ENCODE measurements at places on chromosomes 13 and 19. TPM values are rescaled to one million over a fixed set of nuclear protein-coding genes. Genes with fewer than 3 reads are reported as not detected.

Gene DAND5
- not detected for total RNA-seq

Gene PINLYP
- 8.0 TPM for total RNA-seq

Gene SLAIN1
- 10.1 TPM for total RNA-seq

Gene TMPRSS9
- total RNA-seq, result not detected

Gene ZNF285
- total RNA-seq, result 7.7 TPM

Gene ZNF726
- 1.2 TPM for total RNA-seq

Gene LACC1
- 6.4 TPM for total RNA-seq

Gene SIGLEC9
- 5.3 TPM for total RNA-seq

Gene CRB3
- total RNA-seq, result not detected

Gene TTYH1
- 72.2 TPM for total RNA-seq

Gene ZIM2
- 0.76 TPM for total RNA-seq

GRCh38 chr19:39514840-39515550 is at the start of gene SELENOV:
Gene SELENOV (plus strand): TSS chr19:39515139. CDS start chr19:39515213, 74 bp downstream.
- no peak for DNase-seq

DNA sequence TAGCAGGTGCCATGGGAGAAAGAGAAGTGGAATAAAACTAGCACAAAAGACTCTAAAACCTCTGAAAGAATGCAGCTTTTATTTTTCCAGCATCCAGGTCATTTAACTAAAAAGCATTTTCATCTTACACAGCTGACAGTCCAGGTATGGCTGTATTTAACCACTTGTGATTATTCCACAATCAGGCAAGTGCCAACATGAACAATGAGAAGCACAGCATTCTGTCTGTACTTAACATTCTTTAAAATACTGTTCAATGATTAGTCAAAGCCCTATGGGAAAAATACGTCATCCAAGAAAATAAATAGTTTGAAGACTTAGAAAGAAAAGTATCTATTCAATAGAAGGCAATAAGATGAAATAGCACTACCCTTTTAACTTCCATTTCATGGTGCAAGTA is 246.9 kb downstream of the LIG4 start:
- no peak for DNase-seq

DNA sequence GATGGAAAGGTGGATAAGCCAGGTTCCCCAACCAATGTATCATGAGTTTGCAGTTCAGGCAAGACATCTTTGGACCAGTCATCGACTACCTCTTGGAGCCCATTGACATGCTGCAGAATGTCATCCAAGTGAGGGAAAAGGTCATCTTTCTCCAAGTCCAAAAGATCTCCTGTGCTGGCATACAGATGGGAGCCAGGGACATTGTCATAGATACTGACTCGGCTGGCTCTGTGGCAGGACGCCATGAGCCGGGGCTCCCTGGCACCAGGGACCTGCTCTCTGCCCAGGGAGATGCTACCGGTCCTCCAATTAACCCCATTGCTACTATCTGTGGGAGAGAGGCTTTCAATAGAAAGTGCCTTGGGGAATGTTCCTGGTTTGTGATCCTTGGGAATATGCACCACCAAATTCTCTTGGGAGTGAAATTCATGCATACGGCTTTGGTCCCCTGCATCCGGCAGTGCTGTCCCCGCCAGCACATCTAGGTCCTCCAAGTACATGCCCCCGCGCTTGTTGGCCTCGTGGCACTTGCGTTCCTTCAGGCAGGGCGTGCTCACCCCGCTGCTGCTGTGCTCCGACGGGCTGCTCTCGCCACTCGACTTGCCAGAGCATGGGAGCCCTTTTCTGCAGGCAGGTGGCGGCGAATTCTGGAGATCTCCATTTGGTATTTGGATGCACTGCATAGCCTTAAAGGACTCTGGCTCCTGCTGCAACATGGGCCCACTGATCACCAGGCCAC is 113.0 kb downstream of the KL start:
- no peak for DNase-seq

GRCh38 chr19:11138601-11139300 is 16.8 kb downstream of the SPC24 start:
- DNase-seq, result peak; percentile 84

- no peak for DNase-seq
Measured at GRCh38 chr13:71663431-71663830, 203.6 kb downstream of the DACH1 start.

DNA sequence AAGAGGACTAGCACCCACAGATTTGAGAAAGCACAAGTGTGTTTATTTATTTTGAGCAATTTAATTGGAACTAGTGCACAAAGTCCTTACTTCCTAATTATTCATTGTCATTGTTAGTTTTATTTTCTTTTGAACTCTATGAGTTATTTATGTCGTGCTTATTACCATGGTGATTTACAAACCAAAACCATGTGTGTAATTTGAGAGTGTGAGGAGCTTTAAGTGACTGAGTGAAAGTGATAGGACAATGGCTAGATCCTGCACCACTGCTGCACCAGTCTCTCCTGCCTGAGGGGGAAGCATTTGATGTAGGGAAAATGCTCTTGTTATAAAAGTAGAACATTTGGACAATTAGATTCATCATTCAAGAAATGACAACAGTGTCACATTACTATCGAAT is 172.3 kb upstream of the KLF12 start:
- DNase-seq, result no peak

- DNase-seq, result no peak
Measured at GRCh38 chr19:52991484-52991883, 22.2 kb upstream of the ERVV-1 start.

- DNase-seq, result no peak
Measured at GRCh38 chr13:40366119-40366518, 300.3 kb downstream of the FOXO1 start.

GRCh38 chr13:45696610-45697226 is 5.4 kb upstream of the CBY2 start:
- no peak for DNase-seq

DNA sequence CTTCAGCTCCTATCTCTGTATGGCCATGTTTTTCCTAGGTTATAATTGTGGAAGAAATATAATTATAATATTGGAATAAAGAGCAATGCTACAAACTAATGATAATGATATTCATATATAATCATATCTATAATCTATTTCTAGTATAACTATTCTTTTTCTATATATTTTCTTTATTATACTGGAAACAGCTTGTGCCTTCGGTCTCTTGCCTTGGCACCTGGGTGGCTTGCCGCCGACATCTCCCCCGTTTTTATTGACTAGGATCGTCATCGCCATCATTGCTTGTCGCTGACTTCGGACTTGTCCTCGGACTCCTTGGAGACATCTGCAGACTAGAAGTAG is 24.2 kb downstream of the ZNF763 start:
- DNase-seq, result no peak

DNA sequence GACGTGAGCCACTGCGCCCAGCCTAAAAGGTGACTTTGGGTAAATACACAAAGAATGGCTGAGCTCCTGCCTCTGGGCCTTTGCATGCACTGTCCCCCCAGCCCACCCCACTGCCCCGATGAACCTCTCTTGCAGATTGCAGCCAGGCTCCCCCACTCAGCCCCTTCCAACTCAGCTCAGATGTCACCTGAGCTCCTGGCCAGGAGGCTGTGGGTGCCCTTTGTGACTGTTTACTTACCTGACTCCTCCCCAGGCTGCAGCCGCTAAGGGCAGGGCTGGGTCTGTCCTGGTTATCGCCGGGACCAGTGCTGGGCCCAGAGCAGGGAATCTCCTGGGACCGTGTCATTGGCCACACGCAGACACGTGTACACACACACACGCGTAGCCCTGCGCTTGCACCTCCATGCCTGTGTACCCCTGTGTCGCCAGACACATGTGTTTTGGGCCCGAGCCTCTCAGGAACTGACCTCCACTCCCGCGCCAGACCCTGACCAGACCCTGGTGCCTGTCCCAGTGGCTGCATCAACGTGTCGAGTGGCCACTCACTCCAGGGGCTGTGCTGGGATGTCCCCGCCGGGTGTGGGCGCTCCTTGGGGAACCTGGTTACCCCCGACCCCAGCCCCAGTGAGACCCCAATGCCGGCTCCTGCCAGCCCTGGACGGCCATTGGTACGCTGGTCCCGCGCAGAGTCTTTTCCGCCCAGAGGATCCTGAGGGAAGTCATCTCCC is 18.7 kb downstream of the EFNA2 start:
- no peak for DNase-seq

GRCh38 chr19:54316746-54317107 is 3.8 kb upstream of the LILRA5 start:
- DNase-seq, result peak; percentile 65

- no peak for DNase-seq
Measured at GRCh38 chr13:102327119-102327617, 74.7 kb downstream of the FGF14 start.

Measured in sciatic nerve (tissue), 2 donors.